NCI-H1436 treated with DMSO at 0.1 percent for 48 hours (cell line): ENCODE measurements at places on chromosomes 12 and 14.

DNA sequence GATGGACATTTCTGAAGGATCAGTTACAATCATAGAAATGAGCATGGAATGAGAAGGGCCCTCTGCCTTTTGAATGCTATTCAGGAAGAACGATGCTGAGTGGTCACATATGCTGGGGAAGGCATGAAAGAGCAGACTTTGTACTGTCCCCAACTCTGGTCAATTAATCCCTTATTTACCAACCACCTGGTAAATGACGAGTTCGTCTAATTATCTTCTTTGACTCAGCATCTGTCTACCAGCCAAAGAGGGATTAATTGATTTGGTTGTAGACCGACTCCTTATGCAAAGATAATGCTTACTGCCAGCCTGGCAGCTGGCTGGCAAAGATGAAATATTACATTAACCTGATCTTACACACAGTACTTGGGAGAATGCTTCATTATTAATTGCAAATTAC lies 152.2 kb downstream of the CHST11 start:
- DNase-seq: peak; percentile 52

- DNase-seq: no peak
These were observed 49.7 kb downstream of the FAM222A start for GRCh38 chr12:109763201-109763841.

DNA sequence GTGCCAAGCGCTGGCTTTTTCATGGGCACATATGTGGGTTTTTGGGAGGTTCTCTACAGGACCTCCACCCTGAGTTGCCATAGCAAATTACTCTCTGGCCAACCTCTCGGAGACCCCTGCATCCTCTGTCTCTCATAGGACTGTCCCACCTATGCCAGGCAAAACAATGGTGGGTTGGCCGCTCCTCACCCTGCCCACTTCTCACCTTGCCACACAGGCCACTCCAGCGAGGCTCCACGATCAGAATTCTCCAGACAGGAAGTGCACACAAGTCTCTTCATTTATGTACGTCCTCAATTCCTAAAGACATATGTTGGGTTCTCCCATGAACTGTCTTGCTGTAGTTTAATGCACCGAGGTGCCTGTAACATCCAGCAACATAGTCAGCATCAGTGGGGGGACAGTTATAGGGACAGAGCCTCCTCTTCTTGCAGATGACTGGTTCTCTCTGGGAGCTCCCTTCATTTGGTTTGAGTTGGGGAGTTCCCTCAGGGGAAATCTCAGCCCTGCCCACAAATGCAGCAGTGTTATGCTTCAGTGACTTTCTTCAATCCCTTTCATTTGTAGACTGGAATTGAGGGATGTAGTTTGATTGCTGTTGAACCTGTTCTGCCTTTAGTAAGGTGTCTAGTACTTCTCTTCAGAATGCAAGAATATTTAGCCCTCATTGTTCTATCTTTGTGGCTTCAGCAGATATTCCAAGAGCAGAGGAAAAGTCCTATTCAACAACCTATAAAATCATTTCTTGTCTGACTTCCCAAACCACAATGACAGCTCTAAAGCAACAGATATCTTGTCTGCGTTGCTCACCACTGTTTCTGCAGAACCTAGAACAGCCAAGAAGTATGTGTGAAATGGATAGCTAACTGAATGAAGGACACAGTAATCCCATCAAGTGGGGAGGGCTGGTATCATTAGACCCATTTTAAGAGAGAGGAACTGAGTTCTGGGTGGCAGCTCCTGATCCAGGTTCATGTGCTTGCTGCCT lies 2.8 kb upstream of the LTBP2 start:
- DNase-seq: no peak

GRCh38 chr14:92665661-92666110 lies 82.7 kb downstream of the LGMN start:
- DNase-seq: no peak

GRCh38 chr12:12396694-12397093 lies 39.8 kb downstream of the BORCS5 start:
- no peak for DNase-seq
